HT-29 (cell line): ENCODE measurements at places on chromosomes 2 and 18.
A peak's percentile ranks its signal among the peaks of the same experiment; 100 is the strongest.

- no peak for DNase-seq
These were observed 135.8 kb downstream of the LDLRAD4 start for GRCh38 chr18:13354402-13354801.

- peak; percentile 66 for DNase-seq
These were observed 67.9 kb downstream of the LRRFIP1 start for GRCh38 chr2:237695201-237695780.

- DNase-seq: no peak
These were observed 126.3 kb upstream of the SALL3 start for GRCh38 chr18:78853341-78853740.

GRCh38 chr2:69123182-69123581 lies 110.2 kb downstream of the ANTXR1 start:
- no peak for DNase-seq

DNA sequence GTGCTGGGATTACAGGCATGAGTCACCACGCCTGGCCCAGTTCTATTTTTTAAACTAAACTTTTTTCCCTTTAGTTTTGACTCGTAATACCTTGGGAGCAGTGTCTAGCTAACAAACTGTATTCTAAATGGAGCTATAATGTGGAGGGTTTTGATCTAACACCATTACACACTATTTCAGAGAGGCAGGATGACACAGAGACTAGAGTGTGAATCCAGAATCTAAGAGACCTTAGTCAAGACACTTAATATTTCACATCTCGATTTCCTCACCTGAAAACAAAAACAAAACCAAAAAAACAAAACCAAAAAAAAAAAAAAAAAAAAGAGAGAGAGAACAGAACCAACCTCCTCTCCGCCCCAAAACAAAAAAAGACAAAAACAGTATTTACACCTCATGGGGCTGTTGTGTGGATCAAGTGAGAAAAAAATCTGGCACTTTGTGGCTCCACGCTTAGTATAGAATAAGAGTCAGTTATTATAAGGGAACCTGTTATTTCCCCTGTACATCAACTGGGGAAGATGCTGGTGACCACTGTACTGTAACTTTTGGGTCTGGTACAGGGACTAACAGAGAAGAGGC lies 31.3 kb downstream of the DARS1 start:
- DNase-seq: no peak

DNA sequence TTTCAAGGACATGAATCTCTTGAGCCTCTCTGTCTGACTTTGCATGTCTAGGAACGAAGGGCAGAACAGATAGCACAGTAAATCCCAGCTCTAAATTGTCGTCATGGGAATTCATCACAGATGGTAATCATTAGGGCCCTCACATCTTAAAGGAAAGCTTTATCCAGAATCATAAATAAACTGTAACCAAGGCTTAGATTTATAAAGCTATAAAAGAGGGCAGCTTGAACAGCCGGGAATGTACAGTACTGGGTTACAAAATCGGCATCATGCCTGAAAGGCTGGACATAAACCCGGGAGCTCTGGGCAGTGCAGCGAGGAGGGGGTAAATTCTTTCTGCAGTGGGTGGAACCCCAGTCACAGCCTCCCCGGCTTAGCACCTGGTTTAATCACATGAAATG lies 144.4 kb downstream of the GFPT1 start:
- no peak for DNase-seq

DNA sequence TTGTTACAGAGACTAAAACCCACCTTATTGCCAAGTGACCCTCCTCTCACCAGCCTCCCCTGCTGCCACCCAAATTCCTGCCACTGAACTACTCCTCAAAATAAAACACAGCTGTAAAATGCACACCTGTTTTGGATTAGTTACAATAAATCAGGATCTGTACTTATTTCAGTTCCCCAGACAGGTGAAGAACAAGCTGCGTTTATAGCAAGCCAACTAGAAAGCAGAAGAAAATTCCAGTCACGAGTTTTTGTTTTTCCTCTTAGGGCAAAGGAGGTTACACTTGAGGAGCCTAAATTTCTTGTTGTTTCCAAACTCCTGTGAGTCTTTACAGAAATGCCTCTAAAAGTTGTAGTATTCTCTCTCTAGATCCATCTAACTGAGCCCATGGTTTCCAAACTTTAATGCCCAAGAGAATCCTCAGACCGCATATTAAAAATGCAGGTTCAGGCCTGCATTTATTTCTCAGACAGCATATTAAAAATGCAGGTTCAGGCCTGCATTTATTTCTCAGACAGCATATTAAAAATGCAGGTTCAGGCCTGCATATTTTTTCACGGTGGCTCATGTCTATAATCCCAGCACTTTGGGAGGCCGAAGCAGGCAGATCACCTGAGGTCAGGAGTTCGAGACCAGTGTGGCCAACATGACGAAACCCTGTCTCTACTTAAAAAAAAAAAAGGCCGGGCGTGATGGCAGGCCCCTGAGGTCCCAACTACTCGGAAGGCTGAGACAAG lies 62.2 kb downstream of the ALPK2 start:
- no peak for DNase-seq

GRCh38 chr2:228303960-228304359 lies 122.5 kb upstream of the SPHKAP start:
- no peak for DNase-seq

DNA sequence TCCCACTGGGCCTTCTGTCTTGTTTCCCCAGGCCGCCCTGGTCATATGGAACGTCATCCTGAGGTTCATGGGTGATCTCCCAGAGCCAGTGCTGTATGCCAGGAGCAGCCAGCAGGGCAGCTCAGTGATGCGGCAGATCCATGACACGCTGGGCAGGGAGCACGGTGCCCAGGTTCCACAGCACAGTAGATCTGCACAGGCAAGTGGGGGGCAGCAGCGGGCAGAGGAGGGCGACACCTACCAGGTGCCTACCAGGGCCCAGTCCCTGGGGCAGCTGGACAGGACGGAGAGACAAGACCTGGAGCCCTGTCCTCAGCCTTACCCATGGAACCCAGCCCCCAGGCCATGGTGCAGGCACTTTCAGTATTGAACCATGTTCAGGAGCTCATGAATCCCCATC lies 36.1 kb upstream of the GPR17 start:
- DNase-seq: no peak

DNA sequence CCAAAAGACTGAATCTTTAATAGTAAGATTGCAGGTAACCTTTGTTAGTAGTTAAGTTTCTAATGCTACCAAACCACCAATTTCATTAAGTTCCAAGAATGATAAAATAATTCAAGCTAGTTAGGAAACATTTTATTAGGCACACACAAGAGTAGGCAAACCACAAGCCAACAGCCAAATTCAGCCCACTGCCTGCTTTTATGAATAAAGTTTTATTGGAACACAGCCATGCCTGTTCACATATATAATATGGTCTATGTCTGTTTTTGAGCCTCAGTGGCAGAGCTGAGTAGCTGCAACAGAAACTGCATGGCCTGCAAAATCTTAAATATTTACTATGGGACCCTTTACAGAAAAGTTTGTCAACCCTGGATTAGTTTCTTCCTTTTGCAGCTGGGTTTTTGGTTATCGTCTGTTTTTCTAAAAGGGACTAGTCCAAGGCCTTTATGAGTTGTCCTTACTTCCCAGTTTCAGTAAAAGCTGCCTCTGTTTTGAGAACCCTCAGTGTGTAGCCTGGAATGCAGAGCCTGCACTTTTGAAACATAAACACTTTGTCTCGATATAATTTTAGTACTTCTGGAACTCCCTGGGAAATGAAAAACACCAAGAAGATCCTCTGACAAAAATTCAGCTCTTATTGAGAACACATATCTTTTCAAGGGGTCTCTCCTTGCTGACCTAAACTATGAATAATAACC lies 39.1 kb downstream of the FRZB start:
- no peak for DNase-seq

DNA sequence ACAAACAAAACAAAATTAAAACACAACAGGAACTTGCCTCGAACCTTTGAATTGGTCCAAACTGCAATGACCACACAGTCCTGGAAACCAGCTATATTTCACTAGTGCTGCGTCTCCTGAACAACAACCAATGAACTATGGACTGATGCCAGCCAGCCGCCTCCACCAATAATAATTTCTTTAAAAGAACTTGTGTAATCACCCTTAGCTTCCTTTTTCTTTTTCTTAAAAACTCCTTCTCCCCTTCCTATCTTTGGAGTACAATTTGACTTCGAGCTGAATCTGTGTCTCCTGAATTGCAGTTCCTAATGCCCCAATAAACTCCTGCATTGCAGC lies 1.6 kb upstream of the CXXC1 start:
- DNase-seq: no peak

GRCh38 chr2:71560638-71561011 lies 107.3 kb downstream of the DYSF start:
- DNase-seq: no peak

DNA sequence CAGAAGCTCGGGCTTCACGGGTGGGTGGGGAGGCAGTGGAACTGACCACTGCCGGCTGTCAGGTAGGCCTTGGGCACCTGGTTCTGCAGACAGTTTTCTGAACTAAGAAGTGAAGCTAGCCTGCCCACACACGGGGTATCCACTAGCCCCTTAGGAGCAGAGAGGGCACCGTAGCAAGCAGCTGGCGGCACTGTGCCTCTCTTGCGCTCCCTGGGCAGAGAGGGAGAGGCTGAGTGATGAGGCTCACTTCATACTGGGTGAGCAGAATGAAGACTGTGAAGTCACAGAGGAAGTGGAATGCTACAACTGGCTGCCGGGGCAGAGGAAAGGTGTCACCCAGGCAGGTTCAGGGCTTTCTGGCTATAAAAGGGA lies 753 bp downstream of the ITPRIPL1 start:
- DNase-seq: no peak

DNA sequence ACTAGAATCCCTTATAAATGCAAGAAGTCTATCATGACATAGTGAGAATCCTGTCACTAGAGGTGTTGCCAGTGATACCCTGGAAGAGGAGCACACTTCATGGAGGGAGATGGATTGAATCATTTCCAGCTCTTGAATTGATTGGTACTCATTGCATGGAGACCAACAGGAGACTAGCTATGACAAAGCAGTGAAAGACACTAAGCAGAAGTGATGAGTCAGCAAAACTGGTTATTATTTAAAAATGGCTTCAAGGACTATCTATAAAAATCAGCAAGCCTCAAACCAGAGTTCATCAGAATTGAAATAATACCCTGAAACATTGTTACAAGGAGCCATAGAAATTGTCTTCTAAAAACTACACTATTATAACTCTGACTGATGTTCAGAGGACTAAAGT lies 200.3 kb downstream of the PDE11A start:
- DNase-seq: no peak

DNA sequence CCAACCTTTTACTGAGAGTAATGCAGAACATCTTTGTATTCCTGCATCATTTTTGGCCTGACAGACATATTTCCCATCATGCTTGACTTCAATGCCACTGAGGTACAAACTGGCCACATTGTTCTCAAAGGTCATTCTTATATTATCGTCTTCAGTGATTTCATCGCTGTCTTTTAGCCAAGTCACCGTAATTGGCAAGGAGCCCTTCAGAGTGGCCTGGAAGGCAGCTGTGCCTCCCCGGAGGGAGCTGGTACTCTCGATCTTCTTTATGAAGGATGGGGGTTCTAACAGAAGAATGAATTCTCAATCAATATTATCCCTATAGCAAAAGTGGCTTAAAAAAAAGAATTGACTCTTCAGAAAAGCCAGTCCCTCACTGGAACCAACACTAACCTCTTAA lies 75.9 kb downstream of the TTN start:
- no peak for DNase-seq

- no peak for DNase-seq
These were observed 70.8 kb downstream of the INPP4A start for GRCh38 chr2:98515250-98515991.
